Neural progenitor cell (in vitro differentiated cells): ENCODE measurements at places on chromosomes 5 and 9. TPM values are rescaled to one million over a fixed set of nuclear protein-coding genes. Genes with fewer than 3 reads are reported as not detected.
A peak's percentile ranks its signal among the peaks of the same experiment; 100 is the strongest.

Gene SLC23A1
- total RNA-seq, result not detected in 2 replicates

Gene GAS1
- total RNA-seq, result 68.1 and 104 TPM in 2 replicates

Gene ACSL6
- total RNA-seq, result not detected in 2 replicates

Gene RASGEF1C
- 0.26 and 1.7 TPM in 2 replicates for total RNA-seq

Gene PCDHB15
- 7.8 and 9.4 TPM in 2 replicates for total RNA-seq

Gene SLC34A1
- total RNA-seq, result not detected in 2 replicates

Gene SPATA31C1
- total RNA-seq, result not detected in 2 replicates

Gene IL6ST
- 27.6 and 54.6 TPM in 2 replicates for total RNA-seq

Gene SPINK4
- not detected in 2 replicates for total RNA-seq

DNA sequence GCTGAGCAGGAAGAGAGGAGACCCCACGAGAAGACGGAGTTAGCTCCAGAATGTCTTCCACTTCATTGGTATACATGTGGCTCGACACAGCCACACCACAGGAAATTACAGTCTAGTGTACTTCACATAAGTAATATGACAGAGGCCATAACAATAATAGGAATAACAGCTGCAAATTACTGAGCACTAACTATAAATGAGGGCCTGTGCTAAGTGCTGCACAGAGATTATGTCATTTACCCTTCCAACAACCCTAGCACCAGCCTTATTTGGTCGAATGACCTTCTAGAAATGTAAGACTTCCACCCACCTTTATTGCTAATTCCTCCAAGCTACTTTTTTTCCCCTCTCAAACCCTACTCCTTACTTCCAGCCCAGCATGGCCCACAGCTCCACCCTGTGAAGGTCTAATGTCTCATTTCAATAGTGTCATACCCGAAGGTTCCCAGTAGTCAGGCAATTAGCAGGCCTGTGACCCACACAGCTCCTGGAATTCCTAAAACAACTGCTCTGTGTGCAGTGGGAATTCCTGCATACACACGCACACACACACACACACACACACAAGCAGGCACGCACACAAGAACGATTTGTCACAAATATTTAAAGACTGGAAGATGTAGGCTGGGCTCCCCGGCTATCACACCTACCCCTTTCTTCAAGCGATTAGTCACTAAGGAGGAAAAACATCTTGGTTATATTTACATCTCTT is 134.5 kb downstream of the FRMD3 start:
- H3K36me3 ChIP-seq, result no peaks in the 10 kb centered on the region
- H3K27me3 ChIP-seq, result no peaks in the 10 kb centered on the region
- peaks cover 7% of the 10 kb centered on the region for H3K4me1 ChIP-seq

DNA sequence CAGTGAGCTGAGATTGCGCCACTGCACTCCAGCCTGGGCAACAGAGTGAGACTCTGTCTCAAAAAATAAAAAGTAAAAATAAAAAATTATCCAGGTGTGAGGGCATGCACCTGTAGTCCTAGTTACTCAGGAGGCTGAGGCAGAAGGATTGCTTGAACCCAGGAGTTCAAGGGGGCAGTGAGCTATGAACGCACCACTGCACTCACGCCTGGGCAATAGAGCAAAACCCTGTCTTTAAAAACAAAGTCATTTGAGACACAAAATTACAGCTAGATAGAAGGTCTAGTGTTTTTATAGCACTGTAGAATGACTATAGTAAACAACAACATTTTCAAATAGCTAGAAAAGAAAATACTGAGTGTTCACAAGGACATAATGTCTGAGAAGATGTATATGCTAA is 16.4 kb downstream of the IL4 start:
- H3K36me3 ChIP-seq, result peaks cover 3% of the 10 kb centered on the region
- no peaks in the 10 kb centered on the region for H3K4me1 ChIP-seq
- no peaks in the 10 kb centered on the region for H3K27me3 ChIP-seq

GRCh38 chr9:10785255-10785654 is 172.5 kb upstream of the PTPRD start:
- no peak for DNase-seq
- H3K4me3 ChIP-seq, result no peak overlapping the region
- no peaks in the 10 kb centered on the region for H3K27me3 ChIP-seq
- H3K27ac ChIP-seq, result no peak overlapping the region

DNA sequence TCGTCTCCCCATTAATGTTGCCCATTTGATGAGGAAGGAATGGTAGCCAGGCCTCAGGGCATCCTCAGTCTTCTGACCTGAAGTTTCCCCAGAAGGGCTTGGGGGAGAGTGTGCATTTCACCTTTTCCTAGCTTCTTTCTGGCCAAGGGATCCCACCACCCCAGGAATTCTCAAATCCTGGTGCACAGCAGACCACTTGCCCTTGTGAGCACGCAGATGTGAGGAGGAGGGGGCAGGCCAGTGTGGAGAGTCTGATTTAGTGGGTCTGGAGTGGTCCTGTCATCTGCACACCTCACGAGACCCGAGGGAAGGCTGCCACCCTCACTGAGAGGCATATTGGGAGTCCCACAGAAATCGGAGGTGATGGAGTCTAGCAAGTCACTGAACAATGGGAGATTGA is 64.3 kb downstream of the CXXC5 start:
- DNase-seq, result no peak
- H3K36me3 ChIP-seq, result no peaks in the 10 kb centered on the region
- H3K4me1 ChIP-seq, result peaks cover 34% of the 10 kb centered on the region

- no peak overlapping the region for H3K27ac ChIP-seq
- H3K4me1 ChIP-seq, result peaks cover 20% of the 10 kb centered on the region
- H3K4me3 ChIP-seq, result no peak overlapping the region
- H3K27me3 ChIP-seq, result no peaks in the 10 kb centered on the region
Measured at GRCh38 chr5:171524466-171524865, 105.0 kb downstream of the FGF18 start.

- H3K27me3 ChIP-seq, result no peaks in the 10 kb centered on the region
- DNase-seq, result no peak
- no peaks in the 10 kb centered on the region for H3K36me3 ChIP-seq
- H3K27ac ChIP-seq, result no peak overlapping the region
- peaks cover 27% of the 10 kb centered on the region for H3K4me1 ChIP-seq
- no peak overlapping the region for H3K4me3 ChIP-seq
Measured at GRCh38 chr9:15253197-15253596, 53.8 kb downstream of the TTC39B start.

DNA sequence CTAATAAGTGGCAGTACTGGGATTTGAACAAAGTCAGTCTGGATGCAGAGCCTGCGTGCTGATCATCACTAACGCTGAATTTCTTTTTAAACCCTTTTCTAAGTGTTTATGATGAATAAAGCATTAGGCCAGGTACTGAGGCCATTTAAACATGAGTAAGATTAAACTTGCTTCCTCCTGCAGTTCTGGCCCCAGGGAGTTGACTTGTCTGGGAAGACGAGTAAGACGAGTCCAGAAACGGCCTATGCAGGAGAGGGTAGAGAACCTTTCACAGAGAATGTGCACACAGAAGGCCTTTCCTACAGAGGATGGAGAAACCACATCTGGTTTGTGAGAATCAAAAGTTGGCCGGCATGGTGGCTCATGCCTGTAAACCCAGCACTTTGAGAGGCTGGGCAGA is 42.9 kb downstream of the SPRY4 start:
- H3K36me3 ChIP-seq, result no peaks in the 10 kb centered on the region
- no peaks in the 10 kb centered on the region for H3K27me3 ChIP-seq
- H3K4me1 ChIP-seq, result peaks cover 22% of the 10 kb centered on the region
- DNase-seq, result no peak

DNA sequence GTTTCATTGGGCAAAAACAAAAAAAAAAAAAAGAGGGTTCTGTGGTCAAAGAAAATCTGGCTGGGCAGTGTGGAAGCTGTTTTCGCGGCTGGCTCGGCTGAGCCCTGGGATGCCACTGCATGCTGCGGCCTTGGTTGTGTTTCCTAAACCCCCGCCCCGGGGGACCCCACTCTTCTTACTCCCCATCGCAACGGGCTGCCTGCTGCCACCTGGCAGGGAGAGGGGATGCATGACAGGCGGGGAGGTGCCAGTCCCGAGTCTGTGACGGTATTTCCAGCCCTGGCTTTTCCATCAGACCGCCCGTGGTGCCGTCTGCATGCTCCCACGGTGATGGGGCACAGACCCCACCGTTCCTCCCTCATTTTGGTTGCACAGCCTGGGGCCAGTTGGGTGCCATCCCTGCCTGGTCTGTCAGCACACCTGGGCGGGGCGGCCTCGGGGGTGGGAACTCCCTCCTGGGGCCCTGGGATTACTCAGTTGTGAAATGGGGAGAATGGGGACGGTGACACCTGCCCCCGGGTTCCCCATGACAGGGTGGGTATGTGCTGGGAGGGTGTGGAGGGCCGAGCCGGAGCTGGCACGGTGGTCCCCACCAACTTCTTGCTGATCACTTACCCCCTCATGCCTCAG is 101.0 kb downstream of the RXRA start:
- DNase-seq, result no peak
- H3K27me3 ChIP-seq, result no peaks in the 10 kb centered on the region
- no peaks in the 10 kb centered on the region for H3K4me1 ChIP-seq
- H3K36me3 ChIP-seq, result no peaks in the 10 kb centered on the region
- H3K4me3 ChIP-seq, result no peak overlapping the region

- no peaks in the 10 kb centered on the region for H3K4me1 ChIP-seq
- H3K36me3 ChIP-seq, result no peaks in the 10 kb centered on the region
- H3K4me3 ChIP-seq, result no peak overlapping the region
- H3K27me3 ChIP-seq, result no peaks in the 10 kb centered on the region
Measured at GRCh38 chr5:118236108-118236849, 752.1 kb downstream of the DTWD2 start.

GRCh38 chr9:93645149-93645889 is 68.9 kb downstream of the PHF2 start:
- H3K27me3 ChIP-seq, result no peaks in the 10 kb centered on the region
- H3K36me3 ChIP-seq, result no peaks in the 10 kb centered on the region
- H3K4me1 ChIP-seq, result no peaks in the 10 kb centered on the region
- H3K4me3 ChIP-seq, result no peak overlapping the region
- no peak overlapping the region for H3K27ac ChIP-seq

- no peak overlapping the region for H3K4me3 ChIP-seq
- peak; percentile 54 for DNase-seq
- no peaks in the 10 kb centered on the region for H3K36me3 ChIP-seq
- H3K4me1 ChIP-seq, result no peaks in the 10 kb centered on the region
Measured at GRCh38 chr9:68678430-68678829, 26.6 kb upstream of the PIP5K1B start.

GRCh38 chr5:158849219-158849791 is 250.4 kb downstream of the EBF1 start:
- H3K4me3 ChIP-seq, result no peak overlapping the region
- DNase-seq, result no peak
- no peak overlapping the region for H3K27ac ChIP-seq
- H3K36me3 ChIP-seq, result no peaks in the 10 kb centered on the region

DNA sequence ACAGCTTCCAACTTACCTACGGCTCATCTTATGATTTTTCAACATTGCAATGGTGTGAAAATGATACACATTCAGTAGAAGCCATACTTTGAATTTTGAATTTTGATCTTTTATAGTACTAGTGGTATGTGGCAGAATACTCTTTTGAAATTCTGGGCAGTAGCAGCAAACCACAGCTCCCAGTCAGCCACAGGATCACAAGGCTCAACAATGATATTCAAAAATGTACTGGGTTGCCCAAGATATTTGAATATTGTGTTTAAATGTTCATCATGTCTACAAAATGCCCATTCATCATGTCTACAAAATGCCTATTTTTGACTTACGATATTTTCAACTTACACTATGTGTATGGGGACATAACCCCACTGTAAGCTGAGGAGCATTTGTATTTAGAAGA is 81.3 kb upstream of the PRR16 start:
- H3K27me3 ChIP-seq, result no peaks in the 10 kb centered on the region
- no peaks in the 10 kb centered on the region for H3K36me3 ChIP-seq
- no peaks in the 10 kb centered on the region for H3K4me1 ChIP-seq
- H3K27ac ChIP-seq, result no peak overlapping the region
- no peak for DNase-seq
- no peak overlapping the region for H3K4me3 ChIP-seq
